ENCODE measurements at places on chromosomes 6 and 20.

DNA sequence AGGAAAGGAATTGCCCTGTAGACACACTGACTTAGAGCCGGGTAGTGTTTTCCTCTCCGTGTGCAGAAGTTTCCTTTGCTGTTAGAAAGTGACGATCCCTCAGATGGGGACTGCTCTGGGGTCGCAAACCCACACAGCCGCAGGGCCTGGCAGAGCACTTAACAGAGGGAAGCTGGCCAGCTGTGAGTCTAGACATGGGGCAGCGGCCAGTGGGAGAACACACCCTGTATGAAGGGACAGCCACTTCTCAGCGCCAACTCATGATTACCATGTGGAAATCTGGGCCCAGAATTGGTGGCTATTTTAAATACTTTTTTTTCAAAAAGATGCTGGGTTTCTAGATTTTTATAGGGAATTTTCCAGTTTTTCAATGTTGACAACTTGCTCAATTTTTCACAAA is 39.4 kb downstream of the SLC9A8 start:
- no peak for DNase-seq

DNA sequence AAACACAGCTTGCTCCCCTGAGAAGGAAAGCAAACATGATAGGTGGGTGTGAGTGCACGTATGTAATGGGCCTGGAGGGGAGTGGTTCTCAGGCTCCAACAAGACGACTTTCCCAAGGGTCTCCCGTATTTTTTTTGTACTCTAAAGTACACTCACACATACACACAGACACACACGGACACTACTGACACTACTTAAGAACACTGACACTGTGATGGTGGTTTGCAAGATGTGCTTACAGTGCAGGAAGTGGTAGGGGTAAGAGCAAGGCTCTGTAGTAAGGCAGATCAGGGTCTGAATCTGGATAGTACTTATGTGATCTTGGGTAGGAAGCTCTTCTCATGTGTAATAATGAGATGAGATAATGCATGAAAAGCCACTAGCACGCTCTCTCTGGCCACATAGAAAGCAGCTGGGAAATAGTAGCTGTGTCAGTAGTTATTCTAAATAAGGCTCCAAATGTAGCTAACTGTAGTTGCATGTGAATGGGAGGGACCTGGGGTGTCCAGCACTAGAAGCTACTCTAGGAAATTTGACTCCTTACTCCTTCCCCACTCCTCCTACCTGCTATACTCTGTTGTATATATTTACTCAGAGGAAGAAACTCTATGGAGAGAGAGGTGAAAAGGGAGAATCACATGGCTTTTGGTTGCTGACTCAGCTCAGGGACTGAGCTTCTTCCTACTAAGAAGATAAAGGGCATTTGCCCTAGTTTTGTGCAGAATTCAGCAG is 8.4 kb upstream of the ZBTB24 start:
- DNase-seq, result no peak

DNA sequence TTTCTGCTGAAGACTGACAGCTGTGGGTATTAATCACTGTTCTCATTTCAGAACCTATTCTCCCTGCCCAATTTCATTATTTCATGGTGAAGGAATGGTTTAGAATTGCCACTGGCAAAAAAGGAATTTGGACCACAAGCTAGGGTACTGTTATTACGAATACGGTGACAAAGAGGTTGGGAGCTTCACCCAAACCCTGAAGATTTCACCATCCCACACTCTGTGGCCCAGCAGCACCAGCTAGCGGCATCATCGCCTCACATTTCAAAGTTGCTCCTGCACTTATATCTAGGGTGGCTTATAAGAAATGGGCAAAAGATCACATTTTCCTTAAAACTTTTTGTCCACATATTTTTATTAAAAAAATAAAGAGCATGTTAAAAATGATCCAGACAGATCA is 236.1 kb downstream of the SYNDIG1 start:
- peak; percentile 8 for DNase-seq

DNA sequence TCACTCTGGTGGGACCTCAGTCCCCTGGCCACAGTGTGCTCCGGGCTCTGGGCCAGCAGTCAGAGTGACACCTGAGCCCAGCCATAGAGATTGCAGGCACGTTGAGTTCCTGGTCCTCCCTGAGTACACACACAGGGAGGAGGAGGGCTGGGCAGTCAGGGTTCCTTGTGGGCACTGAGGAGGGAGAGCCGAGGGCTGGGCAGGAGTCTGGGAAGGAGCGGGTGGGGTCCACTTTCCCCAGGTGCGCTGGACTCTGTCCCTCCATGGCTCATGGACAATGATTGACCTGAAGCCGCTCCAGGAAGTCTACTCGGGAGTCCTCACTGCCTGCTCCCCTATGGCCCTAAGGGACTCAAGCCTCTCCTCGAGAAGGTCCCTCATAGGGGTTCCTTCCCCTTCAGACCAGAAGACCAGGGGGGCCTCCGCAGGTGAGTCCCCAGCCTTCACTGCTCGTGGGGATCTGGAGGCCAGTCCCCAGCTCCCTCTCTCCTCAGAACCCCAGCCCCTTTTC is 1.1 kb downstream of the SLC44A4 start:
- DNase-seq, result no peak

DNA sequence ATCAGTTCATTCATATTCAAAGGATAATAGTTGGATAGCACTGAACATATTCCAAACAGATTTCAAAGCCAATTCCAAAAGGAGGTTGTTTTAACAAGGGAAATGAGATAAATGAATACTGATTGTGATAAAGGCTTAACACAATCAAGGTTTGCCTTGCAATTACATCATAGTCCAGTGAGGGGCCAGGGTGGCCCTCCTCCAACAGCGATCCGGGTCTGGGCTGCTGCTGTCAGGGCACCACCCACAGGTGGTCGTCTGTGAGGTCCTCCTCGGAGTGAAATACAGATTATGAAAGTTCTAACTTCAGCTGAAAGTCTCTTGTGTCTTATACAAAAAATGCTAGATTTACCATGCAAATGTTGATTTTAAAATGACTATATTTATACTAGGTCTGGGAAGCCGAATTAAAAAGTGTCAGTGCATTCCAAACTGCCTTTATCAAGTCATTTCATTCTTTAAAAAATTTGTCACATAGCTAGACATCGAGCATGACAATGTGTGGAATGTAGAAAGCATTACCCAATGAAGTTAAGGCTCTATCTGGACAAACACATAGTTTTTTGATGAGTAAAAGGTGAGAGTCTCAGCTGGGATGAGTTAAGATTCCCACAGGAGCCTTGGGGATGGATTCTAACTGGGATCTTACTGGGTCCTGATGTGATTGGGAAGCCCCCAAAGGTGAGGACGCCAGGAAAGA is 65.9 kb upstream of the SLC22A23 start:
- peak; percentile 93 for DNase-seq

DNA sequence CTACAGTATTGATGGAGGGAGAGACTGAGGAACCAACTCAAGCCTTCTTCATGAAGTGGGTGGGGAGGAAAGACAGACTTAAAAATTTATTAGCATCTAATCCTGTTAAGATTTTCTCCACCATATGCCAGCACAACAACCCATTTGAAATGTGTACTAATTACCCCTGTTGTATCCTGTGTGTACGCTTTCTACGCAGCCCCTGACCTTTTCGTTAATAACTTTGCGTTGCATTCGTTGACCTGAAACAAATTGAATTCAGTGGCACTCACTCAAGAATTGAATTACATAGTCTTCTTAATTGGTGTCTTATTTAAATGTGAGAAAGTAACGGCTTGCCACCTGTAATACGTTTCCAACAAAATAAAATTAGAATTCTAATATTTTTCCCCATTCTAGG is 113.9 kb downstream of the LINC00237 start:
- no peak for DNase-seq

DNA sequence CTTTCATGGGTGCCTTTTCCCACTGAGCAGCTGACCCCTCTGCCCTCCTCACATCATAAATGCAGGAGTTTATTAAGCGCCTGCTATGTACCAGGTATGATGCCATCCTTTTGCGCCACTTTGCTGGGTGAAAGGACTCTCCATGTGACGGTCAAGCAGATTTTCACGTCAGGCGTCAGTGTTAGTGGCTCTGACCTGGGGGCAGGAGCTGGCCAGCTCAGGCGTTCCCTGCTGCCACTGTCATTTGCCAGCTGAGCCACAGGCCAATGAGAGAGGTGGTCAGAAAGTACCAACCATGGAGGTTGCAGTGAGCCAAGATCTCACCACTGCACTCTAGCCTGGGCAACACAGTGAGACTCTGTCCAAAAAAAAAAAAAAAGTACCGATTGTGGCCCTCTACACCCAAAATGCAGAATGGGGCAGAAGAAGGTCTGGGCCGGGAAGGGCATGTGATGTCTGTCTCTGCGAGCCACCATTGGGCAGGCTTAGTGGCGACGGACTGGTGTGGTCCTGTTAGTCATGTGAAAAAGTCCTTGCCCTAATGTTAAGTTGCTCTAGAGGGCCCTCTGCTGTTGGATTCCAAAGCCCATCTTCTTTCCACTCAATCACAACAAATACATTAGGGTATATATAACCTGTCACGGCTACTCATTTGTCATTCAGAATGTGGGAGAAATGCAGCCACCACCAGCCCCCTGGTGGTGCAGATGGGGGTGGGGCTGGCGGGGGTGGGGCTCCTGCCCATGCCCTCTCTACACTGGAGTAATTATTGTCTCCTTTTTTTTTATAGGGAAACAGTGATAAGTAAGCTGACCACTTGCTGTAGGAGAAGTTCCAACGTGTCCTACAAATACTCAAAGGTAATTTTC is 18.4 kb upstream of the SLC22A1 start:
- DNase-seq, result peak; percentile 40

GRCh38 chr20:13028001-13028400 is 19.2 kb downstream of the SPTLC3 start:
- DNase-seq, result no peak

DNA sequence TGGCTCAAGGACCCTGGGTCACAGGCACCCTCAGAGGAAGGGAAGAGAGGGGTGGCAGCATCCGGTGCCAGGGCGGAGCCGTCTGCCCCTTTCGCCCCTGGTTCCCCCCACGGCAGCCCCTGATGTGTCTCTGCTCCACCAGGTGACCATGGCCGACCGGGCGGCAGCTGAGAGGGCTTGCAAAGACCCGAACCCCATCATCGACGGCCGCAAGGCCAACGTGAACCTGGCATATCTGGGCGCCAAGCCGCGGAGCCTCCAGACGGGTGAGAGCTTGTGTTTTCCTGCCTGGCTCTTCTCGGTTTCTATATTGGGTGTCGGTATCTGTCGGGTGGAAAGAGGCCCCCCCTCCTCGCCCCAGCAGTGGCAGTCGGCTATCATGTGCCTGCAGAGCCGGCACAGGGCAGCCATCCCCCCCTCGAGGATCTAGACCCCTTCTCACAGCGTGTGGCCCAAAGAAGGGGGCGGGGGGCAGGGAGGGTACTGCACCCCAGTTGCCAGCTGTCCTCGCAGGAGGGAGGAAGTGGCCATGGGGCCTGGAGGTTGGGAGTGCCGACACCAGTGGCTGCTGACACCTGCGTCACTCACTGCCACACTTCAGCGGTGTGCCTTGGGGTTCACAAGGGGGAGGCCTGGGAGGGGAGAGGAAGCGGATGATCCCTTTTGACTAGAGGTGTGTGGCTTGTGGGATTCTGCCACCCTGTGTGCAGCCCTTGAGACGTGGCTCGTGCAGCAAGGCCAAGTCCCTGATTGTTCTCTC is 1.5 kb downstream of the RBM38 start:
- no peak for DNase-seq

DNA sequence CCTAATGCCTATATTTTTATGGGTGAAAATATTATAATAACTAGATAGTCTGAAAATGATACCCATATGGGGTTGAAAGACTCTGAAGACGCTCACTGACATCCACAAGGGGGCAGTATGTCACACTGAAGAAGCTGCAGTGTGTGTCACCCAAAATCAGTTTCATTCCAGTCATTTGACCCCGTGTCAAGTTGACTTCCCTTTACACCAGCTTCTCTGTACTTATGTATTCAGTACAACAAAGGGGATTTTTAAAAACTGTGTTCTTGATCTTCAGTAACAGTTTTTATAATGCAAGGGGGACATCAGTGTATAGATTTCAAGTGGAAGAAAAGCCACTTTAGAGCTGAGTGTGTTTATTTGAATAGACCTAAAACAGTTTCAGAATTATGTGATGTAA is 19.3 kb downstream of the FAXC start:
- peak; percentile 76 for DNase-seq

DNA sequence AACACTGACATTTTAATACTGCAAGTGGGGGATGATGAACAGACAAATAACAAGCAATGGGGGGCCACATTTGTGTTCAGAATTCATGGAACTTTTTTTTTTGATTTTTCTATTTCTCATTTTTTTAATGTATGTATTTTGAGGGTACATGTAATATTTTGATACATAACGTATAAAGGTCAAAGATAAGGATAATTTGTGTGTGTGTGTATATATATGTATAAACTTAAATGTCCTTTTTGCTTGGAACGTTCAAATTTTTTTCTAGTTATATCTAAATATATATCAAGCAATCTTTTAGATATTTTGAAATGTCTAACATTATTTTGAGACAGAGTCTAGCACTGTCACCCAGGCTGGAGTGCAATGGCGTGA is 12.3 kb upstream of the ZNF311 start:
- no peak for DNase-seq

DNA sequence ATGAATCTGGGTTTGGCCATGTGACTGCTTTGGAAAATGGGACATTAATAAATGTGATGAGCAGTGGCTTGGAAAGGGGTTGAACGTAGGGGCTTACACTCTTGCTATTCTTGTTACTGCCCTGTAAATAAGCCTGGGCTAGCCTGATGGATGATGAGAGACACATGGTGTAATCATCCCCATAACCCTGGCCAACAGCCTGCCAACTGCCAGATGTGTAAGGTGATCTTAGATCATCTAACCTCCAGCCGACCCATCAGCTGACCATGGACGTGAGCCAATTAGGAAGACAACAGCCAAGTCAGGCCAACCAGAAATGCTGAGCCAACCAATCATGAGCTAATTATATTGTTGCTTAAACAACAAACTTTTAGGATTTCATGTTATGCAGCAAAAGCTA is 25.2 kb downstream of the FBXO30 start:
- peak; percentile 12 for DNase-seq

DNA sequence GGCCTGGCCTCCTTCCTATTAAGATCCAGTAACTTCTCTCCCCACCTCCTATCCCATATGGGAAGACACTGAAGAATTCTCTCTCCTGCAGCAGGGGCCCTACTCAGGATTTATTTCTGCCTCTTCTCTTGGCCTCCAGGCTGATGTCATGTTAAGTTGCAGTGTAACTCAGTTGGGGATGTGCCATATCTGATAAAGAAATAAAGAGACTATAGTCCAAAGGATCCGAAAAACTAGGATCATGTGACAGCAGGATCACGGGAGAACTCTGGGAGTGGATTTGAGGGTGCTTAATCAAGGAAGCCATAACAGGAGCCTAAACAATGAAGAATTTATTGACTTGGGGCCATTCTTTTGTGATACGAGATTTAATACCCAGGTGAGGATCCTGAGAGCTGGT is 38.5 kb upstream of the TGM6 start:
- DNase-seq, result no peak

DNA sequence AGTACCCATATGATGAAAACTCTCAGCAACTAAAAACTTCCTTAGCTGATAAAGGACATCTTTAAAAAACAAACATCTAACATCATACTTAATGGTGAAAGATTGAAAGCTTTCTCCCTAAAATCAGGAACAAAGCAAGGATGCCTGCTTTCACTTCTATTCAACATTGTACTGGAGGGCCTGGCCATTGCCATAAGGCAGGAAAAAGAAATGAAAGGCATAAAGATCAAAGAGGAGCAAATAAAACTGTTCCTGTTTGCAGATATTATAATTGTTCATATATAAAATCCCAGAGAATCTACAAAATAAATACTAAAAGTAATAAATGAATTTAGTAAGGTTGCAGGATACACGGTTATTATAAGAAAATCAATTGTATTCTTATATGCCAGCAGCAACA is 124.6 kb upstream of the ARMC2 start:
- DNase-seq, result no peak

All from EH (cell line).